RPMI8226 (cell line): ENCODE measurements at places on chromosomes 4 and X.

GRCh38 chrX:21838937-21839333, 482 bp upstream of the MBTPS2 start:
- peak; percentile 17 for DNase-seq

DNA sequence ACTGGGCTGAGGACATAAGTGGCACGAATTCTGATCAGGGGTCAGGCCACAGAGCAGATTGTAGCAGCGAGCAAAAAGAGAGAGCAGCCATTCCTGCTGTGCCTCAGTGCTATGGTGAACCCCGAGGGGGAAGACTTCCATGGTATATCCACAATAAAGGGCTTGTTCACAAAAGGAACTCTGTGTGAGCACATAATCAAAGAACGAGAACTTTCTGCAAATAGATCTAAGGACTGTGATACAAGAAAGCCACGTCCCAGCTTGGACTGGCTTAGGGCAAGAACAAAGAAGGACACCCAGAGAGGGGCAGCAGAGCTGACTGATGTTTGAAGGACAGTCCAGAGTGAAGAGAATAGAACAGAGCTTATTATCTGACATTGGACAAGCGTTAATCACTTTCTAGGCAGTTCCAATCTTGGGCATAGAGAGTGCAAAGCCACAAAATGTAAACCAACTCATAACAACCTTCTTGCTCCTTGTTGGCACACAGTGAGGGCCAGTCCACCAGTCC, 24.0 kb downstream of the PPEF2 start:
- no peak for DNase-seq

DNA sequence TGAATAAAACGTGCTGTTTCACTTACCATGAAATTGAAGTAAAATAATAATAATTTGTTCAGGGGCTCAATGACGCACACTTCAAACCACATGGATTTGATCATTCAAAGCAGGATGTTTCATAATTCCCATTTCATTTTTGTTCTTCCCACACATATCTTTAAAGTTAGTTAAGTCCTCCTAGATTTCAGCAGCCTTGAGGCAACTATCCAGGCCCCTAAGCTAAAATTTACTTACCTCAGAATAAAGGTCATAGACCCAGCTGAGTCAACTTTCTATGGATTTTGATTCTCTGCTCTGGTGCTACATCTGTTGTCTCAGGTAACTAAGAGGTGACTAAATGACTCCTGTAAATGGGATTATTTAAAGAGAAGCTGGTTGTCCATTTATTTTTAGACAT, 25.0 kb downstream of the GPR174 start:
- DNase-seq = no peak

GRCh38 chr4:138242834-138243156, 646 bp upstream of the SLC7A11 start:
- DNase-seq = no peak

GRCh38 chr4:158444621-158445020, 77.1 kb upstream of the RXFP1 start:
- no peak for DNase-seq

DNA sequence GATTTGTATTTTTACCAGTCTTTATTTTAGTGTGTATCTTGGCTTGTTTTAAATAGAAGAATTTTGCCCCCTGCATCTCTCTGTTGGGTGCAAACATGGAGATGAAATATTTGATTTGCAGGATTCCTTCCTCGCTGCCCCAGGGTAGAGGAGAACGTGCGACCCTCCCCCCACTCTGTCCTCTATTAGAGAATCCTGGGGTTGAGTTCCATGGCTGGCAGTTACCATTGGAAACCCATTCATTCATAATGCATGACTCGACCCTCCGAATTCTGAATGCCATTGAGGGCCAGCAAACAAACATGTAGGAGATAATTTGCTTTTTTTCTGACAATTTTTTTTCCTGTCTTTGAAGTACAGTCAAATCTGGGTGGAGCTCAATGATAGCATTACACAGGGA, 53.7 kb downstream of the TRIM2 start:
- no peak for DNase-seq

GRCh38 chrX:43333543-43333942, 322.6 kb upstream of the MAOA start:
- DNase-seq = no peak

GRCh38 chr4:156476359-156476758, 495.2 kb downstream of the PDGFC start:
- DNase-seq = no peak

DNA sequence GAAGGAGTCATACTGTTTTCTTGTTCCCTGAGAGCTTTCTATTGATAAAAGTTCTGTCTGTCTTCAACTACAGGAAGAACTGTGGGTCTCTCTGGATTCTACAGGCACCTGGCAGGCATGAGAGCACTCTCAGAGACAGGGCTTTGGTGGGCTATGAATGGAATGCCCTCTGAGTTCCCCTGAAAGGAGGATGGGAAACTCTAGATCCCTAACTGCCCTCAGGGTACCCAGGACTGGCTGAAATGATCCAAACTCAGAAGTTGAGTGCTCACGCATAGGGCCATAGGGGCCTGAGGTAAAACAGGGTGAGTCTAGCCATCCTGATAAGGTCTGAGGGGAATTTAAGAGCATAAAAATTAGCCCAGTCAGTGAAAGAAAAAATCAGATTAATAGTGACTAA, 59.0 kb upstream of the SCRG1 start:
- no peak for DNase-seq

GRCh38 chr4:156401371-156401770, 447.7 kb upstream of the CTSO start:
- DNase-seq = no peak

GRCh38 chrX:142446349-142446748, 241.3 kb upstream of the MAGEC2 start:
- DNase-seq = no peak

DNA sequence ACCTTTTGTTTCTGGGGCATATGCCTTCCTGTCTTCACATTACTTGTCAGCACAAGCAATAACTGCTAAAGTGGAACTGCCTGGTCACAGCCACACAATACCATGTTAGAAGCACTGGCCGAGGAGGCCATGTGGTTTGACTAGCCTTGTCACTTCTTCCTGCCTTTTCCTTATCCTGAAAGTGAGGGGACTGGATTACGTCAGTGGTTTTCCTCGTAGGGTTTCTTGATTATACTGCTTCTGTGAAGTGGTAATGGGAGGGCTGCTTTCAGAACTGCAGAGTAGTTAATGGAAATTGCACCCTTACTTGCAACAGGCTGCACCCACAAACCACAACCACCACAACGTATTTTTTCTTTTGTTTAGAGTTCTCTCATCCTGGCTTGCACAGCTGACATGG, 26.6 kb downstream of the ZRSR2 start:
- no peak for DNase-seq

- no peak for DNase-seq
Measured at GRCh38 chrX:39470588-39471407, 627.0 kb downstream of the BCOR start.

DNA sequence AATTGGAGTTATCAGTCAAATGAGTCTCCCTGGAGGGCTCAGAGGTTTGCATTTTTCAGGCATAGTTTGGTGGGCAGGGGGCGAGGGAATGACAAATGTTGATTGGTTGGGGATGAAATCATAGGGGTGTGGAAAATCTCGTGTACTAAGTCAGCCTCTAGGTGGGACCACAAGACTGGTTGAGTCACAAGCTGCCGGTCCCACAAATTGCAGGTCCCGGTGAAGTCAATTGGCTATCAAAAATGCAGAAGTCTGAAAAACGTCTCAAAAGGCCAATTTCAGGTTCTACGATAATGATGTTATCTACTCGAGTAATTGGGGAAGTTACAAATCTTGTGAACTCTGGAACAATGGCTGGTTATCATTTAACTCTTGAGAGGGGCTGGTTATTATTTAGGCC, 98.8 kb upstream of the DHX15 start:
- no peak for DNase-seq

DNA sequence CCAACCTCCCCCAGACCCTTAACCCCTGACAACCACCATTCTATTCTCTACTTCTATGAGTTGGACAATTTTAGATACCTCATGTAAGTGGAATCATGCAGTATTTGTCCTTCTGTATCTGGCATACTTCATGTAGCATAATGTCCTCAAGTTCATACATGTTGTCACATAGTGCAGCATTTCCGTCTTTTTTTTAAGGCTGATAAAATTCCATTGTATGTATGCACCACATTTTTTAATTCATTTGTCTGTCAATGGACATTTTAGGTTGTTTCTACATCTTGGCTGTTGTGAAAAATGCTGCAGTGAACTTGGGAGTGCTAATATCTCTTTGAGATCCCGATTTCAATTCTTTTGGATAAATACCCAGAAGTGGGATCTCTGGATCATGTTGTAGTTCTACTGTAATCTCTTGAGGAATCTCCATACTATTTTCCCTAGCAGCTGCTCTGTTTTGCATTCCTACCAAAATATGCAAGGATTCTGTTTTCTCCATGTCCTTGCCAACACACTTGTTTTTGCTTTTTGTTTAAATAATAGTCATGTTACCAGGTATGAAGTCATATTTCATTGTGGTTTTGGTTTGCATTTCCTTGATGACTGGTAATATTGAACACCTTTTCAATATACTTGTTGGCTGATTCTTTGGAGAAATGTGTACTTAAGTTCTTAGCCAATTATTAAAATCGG, 48.8 kb upstream of the ADAD1 start:
- DNase-seq = no peak

DNA sequence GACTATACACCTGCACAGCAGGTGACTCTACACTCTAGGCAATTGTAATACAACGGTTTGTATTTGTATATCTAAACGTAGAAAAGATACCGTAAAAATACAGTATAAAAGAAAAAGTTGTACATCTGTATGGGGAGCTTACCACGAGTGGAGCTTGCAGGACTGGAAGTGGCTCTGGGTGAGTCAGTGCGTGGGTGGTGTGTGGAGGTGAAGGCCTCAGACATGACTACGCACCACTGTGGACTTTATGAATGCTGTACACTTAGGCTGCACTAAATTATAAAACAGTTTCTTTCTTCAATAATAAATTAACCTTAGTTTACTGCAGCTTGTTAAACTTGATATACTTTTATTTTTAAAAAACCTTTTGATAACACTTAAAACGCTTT, 85.0 kb upstream of the FAT1 start:
- no peak for DNase-seq

- no peak for DNase-seq
Measured at GRCh38 chrX:11941571-11941970, 183.5 kb downstream of the MSL3 start.

GRCh38 chrX:29952016-29952415, 263.3 kb upstream of the MAGEB2 start:
- no peak for DNase-seq

- no peak for DNase-seq
Measured at GRCh38 chr4:24001486-24002329, 111.9 kb upstream of the PPARGC1A start.
